T-helper 17 cell (primary cell): ENCODE measurements at places on chromosomes 1 and 21.

GRCh38 chr1:204150702-204151551, 917 bp downstream of the ETNK2 start:
- no peak for DNase-seq

- no peak for DNase-seq
Observed at GRCh38 chr1:180415985-180416633, 86.3 kb downstream of the ACBD6 start.

- no peak for DNase-seq
Observed at GRCh38 chr1:5907386-5907785, 84.8 kb downstream of the NPHP4 start.

- no peak for DNase-seq
Observed at GRCh38 chr1:6134741-6135510, 45.2 kb downstream of the CHD5 start.

GRCh38 chr1:40768146-40768990, 15.2 kb upstream of the KCNQ4 start:
- DNase-seq, result no peak

GRCh38 chr1:162736633-162737067, 53.9 kb upstream of the HSD17B7 start:
- no peak for DNase-seq

DNA sequence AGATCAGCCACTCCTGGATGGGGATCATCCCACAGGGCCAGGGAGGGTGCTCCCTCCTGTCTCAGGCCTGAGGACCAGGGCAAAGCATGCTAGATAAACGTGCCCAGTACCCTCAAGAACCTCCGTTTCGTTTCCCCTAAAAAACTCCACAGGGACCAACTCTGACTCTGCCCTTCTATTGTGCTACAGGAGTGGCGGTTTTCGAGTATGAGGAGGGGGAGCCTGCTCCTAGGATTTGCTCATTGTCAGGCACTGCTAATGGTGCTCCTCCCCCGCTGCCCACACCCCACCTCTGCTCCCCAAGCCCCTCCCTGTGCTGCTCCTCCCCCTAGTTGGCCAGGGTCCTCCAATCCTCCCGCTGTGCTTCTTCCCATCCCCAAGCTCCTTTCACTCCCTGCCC, 32.0 kb downstream of the PGBD5 start:
- no peak for DNase-seq

DNA sequence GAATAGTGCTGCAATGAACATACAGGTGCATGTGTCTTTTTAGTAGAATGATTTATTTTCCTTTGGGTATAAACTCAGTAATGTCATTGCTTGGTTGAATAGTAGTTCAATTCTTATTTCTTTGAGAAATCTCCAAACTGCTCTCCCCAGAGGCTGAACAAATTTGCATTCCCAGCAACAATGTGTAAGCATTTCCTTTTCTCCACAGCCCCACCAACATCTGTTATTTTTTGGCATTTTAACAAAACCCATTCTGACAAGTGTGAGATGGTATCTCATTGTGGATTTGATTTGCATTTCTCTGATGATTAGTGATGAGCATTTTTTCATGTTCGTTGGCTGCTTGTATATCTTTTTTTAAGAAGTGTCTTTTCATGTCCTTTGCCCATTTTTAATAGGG, 21.9 kb upstream of the EEIG2 start:
- DNase-seq, result no peak

DNA sequence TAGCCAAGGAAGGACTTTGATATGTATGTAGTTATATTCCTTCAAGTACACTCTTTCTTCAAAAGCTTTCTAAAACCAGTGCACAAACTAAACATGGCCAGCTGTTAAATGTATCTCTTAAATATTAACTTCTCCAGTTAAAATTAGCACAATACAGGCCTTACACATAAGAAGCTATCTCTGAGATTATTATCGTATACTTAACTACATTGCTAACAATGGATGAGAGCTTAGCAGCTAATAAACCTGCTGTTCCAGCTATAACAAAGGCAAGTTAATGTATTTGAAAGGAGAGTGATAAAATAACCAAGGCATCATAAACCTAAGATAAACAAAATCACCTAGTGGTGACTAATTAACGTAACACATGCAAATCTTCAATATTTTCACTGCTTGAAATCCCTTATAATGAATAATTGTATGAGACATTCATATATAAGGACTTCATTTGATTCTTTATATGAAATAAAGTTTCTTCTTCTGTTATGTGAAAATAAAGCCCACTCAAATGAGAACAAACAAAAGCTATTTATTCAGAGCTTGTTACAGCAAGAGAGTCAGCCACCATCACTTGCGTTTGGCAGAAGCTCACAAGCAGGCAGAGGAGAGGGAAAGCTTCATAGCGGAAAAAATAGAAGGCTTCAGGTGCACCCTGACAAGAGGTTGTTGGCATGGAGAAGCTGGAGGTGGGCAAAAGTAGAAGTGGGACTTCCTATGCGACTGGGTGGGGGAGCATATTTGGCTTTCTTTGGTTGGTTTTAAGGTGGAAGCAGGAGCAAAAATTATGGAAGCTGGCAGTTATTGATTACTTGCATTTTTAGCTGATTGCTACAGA, 274.1 kb upstream of the CHRM3 start:
- DNase-seq, result no peak

- DNase-seq, result peak; percentile 60
Observed at GRCh38 chr1:204763773-204764427, 78.4 kb upstream of the LRRN2 start.

- no peak for DNase-seq
Observed at GRCh38 chr1:67687649-67688048, 2.6 kb downstream of the GADD45A start.

- no peak for DNase-seq
Observed at GRCh38 chr21:17793246-17794123, 25.7 kb downstream of the C21orf91 start.

- DNase-seq, result no peak
Observed at GRCh38 chr1:84300501-84300900, 1.0 kb upstream of the SAMD13 start.

DNA sequence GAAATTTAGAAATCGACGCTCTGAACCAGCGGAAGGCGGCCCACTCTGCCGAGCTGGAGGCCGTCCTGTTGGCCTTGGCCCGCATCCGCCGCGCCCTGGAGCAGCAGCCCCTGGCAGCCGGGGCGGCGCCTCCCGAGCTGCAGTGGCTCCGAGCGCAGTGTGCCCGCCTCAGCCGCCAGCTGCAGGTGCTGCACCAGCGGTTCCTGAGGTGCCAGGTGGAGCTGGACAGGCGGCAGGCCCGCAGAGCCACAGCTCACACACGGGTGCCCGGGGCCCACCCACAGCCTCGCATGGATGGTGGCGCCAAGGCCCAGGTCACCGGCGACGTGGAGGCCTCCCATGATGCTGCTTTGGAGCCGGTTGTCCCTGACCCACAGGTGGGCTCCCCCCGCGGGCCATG, 47.0 kb upstream of the DIP2A start:
- DNase-seq, result no peak

DNA sequence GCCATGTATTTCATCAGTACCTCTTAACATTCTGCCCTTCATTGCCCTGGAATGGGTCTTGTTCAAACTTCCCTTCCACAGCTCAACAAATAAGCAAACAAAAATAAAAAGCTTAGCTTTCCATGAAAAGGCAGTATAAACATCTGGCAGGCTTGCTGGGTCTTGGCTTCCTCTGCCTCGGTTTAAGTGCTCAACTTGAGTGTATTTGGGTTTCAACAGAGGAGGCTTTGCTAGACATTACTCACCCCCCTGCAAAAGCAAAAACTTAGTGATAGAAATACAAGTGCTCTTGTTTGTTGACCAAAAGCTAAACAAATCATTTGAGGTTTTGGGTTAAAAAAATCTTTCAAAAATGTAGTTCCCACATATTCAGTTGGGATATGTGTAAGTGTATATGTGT, 518.5 kb downstream of the PLPP3 start:
- DNase-seq, result no peak

GRCh38 chr1:219152751-219153150, 20.9 kb upstream of the LYPLAL1 start:
- no peak for DNase-seq

DNA sequence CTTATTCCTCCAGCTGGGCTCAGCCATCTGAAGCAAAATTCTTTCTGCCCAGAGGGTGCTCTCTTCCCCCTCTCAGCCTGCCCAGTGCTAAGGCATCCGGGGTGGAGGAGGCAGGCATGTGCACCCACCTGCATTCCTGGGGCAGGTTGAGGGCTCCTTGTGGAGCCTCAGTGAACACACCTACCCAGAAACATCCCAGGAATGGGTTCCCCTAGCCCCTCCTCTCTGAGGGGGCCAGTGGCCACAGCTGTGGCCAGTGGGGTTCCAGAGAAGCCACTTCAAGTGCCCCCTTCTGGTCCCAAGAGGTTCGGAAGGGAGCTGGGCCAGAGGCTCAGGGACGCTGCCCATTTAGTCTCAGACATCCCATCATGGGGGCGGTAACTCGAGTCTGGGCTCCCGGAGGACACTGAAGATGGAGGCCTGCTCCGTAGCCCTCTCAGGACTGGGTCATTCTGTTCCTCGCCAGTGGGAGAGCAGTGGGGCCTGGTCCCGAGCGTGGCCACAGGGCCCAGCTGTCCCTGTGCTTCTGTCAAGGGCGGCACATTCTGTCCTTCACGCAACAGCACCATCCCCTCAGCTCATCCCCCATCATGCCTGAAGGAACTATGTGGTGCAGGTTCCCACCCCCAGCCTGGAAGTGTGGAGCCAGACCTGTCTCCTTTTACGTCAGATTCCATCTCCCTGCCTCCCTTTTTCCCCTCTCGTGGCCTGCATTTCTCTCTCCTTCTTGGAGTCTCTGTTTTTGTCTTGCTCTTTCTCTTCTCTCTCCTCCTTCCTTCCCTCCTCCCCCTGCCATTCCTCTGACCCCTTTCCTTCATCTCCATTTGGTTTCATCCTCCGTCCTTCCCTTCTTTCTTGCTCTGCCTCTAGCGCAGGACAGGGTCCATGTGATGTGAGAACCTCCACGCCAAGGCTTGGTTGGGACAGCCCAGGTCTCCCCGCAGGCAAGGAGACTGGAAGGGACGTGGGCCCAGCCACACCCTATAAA, 49.6 kb upstream of the KDM4A start:
- DNase-seq, result no peak

GRCh38 chr21:40531431-40532110, 315.4 kb downstream of the DSCAM start:
- no peak for DNase-seq
